Choroid plexus epithelial cell (primary cell): ENCODE measurements at places on chromosomes 7 and 10.
A peak's percentile ranks its signal among the peaks of the same experiment; 100 is the strongest.

DNA sequence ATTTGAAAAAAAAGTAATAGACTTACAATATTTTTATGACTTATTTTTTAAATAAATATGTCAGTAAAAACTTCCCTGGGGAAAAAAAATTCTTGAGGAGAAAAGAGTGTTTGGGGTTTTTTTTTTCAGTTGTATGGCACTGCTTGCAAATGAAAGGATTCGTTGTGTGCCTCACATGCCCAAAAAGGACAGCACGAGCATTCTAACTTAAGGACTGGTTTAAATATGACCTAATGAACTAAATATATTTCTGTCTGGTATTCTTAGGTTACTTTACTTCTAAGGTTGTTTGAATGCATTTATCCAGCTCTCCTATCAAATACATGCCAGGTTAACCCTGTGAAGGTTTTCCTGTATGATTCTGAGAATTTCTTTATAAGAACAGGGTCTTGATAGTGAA is 988 bp upstream of the CD36 start:
- no peak for DNase-seq

DNA sequence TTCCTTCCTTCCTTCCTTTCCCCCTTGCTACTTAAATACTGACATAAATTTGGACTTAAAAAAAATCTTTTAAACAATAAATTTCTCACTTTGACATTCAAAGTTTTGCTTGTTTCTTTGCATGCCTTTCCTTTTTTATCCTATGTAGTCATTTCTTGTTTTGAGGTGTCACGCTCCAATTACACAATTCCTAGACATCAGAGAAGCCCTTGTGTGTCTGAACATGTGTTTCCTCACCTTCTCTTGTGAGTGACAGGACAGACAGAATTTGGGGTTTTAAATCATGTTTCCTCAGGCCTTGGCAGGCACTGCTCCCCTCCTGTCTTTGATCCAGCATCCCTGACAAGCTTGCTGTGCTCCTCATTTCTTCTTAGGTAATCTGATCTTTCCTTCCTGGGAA is 91.3 kb downstream of the CYTH3 start:
- no peak for DNase-seq

DNA sequence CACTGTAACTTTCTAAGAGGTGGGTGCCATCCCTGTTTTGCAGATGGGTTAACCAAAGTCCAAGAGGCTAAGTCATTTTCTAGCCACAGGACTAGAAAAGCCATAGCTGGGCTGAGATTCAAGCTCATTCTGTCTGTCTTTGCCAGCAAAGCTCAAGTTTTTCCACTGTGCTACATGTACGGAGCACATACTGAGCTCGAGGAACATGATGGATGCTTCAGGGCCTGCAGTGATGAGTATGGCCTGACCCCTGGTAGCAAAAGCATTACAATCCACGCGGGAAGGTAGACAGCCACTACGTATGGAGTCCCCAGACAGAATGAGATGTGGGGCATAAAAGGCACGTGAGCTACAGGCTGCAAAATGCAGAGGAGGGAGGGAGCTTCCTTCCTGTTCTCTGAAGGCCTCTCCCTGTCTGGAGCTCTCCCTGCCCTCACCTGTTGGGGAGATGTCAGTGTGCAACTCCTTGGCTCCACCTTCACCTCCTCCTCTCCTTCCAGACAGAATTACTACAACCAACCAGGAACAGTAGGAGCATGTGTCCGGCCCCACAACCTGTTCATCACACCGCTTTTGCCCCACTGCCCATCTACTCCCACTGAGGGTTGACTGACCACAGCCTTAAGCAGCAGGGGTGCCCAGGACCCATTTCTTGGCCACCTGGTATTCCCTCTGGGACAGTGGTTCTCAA is 16.4 kb downstream of the ITPRIP start:
- peak; percentile 45 for DNase-seq

- DNase-seq, result no peak
These were observed 68.6 kb downstream of the SRI start for GRCh38 chr7:88151119-88151790.

DNA sequence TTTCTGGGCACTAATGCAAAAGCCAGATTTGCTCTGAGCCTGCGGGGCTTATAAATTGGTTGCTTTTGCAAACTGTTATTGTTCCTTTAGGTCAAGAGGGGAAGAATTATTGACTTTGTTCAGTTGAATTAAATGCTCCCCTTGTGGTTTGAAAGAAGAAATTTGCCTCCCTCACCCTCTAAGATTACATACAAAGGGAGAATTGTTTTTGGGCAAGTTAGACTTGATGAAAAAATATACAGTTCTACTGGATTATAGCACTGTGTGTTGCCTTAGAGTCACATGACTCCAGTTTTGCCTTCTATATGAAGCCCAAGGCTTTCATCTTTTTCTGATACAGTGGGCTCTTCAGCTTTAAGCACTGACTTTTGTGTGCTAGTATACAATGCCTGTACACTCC is 1265.8 kb upstream of the LRRTM3 start:
- DNase-seq, result no peak
